ENCODE measurements at places on chromosomes 4 and X.
A peak's percentile ranks its signal among the peaks of the same experiment; 100 is the strongest.

DNA sequence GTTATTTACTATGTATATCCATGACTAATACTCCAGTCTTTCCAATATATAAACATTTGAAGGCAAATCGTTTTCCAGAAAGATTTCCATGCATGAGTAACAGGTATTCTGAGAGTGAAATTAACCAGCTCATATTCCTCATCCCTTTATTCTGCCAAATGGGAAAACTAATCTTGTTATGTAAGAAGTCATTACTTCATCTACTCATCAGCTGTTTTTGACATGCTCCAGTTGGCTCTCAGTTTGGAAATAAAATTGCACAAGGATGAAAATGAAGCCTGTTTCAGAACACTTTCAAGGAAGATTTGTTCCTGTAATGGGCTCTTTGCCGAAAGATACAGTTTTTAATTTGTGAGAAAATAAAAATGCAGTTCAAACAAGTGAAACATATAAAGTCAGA, 121.9 kb downstream of the KCTD8 start:
- ATAC-seq = no peak

DNA sequence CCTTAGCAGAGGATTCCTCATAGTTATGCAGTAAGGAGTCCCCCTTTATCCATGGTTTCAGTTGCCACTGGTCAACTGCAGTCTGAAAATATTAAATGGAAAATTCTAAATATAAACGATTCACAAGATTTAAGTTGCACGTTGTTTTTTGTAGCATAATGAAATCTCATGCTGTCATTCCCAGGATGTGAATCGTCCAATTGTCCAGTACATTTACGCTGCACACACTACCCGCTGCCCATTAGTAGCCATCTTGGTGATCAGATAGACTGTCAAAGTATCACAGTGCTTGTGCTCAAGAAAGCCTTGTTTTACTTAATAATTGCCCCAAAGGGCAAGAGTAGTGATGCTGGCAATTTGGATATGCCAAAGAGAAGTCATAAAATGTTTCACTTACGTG, 434.8 kb downstream of the MAPK10 start:
- ATAC-seq = no peak

DNA sequence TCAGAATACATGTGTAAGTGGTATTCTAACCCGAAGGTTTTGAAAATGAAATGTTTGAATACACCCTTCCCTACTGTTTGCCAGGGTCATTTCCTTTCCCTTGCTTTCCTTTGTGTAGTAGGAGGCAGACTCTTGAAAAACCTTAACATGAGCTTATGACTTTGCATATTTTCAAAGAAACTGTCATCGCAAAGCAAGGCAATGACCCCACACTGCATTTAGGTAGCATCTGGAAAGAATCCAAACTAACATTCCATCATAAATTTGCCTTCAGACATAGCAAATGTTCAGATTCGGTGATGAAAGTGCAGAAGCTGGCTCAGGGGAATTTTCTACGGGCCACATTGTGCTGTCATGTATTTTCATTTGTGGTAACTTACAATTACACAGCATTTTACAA, 32.3 kb downstream of the SH2D1A start:
- no peak for ATAC-seq

DNA sequence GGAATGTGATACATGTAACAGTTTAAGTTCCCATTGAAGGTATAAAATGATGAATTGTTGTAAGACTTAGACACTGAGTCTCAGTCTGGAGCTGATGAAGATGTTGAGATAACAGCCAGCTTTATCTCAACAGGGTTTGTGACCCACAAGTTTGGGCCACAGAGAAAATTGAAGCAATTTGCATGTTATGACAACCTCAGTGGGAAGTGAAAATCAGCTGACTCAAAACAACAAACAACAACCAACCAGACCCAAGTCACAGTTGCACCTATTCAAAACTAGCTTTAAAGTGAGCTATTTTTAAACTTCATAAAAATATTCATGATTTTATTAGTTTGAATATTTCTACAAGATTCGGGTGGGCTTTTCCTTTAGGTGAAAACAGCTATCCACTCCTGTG, 8.0 kb downstream of the SFRP2 start:
- no peak for ATAC-seq

- peak; percentile 70 for ATAC-seq
Measured at GRCh38 chrX:48938721-48939425, 18.5 kb downstream of the OTUD5 start.

DNA sequence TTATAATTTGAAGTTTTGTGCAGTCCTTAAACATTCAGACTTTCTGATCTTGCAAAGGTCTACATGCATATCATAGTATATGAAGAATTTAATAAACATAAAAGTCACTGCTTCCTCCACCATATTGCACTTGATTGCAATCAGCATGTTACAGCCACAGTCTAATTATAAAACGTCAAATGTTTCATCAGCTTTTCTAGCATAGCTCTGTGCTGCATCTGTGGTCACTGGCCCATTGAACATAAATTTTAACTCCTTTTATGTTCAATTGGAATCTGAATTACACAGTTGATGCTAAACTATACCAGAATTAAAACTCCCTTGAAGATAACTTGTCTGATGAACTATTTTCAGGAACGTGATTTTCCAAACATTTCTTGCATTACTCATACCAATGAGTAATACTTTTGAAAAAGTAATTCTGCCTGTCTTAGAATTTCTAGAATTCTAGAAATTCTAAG, 329.1 kb downstream of the GALNTL6 start:
- no peak for ATAC-seq

- no peak for ATAC-seq
Measured at GRCh38 chrX:45472968-45473367, 272.3 kb upstream of the DIPK2B start.

- no peak for ATAC-seq
Measured at GRCh38 chr4:149031399-149031798, 589.2 kb upstream of the NR3C2 start.

DNA sequence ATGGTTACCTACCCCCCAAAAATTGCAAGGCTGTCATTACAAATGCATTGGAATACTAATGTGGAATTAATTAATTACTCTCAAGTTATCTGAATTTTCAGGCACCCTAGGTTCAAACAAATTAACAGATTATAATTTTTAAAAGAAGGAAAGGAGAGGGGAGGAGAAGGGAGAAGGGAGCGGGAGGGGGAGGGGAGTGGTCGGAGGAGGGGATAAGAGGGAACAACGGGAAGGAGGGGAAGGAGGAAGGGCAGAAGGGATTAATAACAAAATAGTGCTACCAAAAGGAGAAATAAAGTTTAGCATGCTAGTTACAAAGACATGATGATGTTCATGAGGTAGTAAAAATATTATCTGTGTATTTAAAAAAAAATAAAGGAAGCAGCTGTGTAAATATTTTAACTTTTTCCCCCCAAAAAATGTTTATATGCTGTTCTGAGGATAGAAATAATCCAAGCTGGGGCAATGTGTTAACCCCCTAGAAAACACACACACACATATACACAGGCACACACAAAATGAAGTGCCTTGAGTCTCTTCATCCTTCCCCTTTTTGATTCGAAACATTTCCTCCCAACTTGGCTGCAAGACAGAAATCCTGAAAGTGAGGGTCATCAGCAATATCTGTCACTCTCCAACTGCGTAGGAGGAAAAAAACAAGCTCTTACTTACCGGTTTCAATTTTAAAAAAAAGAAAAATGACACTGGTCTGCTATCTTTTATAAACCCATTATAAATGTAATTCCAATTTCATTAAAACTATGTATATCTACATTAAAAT, 58.8 kb downstream of the PPP3CA start:
- no peak for ATAC-seq

- ATAC-seq = no peak
Measured at GRCh38 chrX:136156560-136157117, 9.3 kb downstream of the FHL1 start.

DNA sequence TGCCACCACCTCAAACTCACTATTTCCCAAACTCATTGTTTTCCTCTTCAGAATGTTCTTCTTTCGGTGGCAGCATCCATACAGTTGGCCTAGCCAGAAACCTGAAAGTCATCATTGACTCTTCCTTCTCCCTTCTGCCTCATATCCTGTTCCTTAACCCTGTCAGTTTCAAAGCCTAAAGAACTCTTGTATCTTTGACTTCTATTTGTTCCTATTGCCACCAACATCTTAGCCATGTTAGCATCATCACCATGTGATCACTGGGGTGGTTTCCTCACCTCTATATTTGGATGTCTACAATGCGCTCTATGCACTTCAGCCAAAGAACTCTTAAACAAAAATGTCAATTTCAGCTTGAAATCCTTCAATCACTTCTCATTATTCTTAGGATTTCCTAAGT, 29.0 kb downstream of the DDX60L start:
- ATAC-seq = peak; percentile 47

DNA sequence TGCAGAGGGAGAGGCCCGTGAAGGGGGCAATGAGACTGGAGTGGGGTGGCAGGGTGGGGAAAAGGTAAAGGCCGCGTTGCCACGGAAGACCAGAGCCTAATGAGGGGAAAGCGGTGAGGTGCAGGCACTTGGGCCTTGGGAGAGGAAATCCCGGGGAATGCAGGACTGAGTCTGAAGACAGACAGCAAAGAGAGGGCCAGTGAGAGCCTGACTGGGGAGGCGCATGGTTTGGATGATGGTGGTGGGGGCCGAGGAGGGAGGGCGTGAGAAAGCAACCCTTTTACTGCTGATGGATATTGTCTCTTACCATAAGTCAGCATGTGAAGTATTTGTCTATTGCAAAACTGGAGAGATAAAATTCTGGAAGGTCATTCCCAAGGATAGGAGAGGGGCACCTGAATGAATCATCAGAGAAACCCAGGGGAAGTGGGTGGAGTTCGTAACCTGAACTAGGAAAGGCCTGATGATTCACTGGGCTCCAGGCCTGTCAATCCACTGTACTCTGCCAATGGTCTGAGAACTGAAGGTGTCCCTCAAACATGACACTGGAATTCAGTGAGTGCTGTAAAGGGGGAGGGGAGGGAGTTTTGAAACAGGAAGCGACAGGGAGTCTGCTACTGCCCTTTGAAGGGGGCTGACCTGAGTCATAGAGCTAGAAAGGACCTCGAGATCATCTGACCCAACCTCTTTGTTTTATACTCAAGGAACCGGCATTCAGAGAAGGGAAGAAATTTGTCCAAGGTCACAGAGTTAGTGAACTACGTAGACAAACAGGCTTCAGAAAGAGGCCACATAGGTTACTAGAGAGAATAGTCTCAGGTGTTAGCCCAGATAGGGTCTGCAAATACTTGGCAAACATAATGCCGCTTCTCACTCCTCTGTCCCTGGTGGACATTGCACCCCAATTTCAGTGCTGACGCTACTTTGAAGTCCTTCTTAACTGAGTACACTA, 52.2 kb downstream of the NALF2 start:
- no peak for ATAC-seq

DNA sequence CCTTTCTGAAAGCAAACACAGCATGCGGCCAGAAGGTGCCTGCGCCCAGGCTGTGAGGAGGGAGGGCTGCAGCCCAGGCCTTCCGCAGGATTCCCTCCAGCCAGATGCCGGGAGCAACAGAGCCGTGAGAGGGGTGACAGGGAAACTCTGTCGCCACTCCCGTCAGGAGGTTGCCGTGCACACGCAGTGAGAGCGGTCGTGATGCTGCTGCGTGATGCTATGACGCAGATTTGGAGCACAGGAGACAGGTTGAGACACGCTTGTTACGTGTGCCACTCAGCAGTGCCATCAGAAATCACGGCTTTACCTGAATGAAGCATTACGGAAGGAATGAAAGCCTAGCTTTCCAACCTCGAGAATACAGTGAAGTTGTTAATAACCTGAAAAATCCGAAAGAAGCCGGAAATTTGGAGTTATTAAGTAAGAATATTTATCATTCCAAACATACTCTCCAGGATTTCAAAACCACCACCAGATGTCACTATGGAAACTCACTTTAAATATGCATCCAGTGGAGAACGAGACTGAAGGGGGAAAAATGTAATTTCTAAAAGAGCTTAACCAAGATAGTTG, 54.4 kb downstream of the FAT1 start:
- ATAC-seq = no peak

- ATAC-seq = peak; percentile 95
Measured at GRCh38 chr4:2689825-2690700, 66.1 kb downstream of the TNIP2 start.

GRCh38 chr4:126591583-126591982, 1041.2 kb upstream of the INTU start:
- ATAC-seq = no peak

All from stimulated activated memory B cell treated with anti-CD40 and anti-IgM and Interleukin-4, amounts not matched to agents 10 μg/mL and 1 μg/mL and 100 μg/mL, for 72 hours (primary cell).